ENCODE measurements at places on chromosomes 12 and 14. TPM values are rescaled to one million over a fixed set of nuclear protein-coding genes. Genes with fewer than 3 reads are reported as not detected.

WDHD1 gene
- 3.4 TPM for total RNA-seq

CCDC175 gene
- total RNA-seq: not detected

DNA sequence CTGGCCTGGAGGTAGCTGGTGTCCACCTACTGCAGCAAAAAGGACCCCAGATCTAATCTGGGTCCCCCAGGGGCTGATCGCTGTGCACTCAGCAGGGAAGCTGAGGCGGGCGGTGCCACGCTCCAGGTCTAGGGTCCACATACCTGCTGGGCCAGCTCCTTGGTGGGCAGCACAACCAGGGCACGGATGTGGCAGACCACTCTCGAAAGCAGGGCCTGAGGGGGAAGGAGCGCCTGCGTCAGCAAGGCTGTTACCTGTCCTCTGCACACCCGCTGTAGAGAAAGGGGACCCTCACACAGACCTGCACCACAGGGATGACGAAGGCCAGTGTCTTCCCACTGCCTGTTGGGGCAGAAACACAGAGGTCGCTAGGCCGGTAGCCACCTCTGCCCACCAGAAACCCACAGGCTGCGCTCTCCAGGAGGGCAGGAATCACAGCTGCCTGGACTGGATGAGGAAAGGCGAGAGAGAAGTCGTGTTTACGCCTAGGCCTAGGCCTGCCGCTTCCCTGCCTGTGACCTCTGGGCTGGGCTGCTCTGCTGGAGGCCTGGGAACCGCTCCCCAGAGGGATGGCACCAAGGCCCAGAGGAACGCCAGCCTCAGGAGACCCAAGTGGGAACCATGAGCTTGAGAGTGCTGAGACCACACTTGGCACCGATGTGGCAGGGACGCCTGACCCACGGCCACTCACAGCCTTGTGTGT lies 2.0 kb downstream of the DDX51 start:
- H3K27me3 ChIP-seq: no peaks in the 10 kb centered on the region
- DNase-seq: peak; percentile 73
- H3K4me1 ChIP-seq: peaks cover 33% of the 10 kb centered on the region
- H3K4me3 ChIP-seq: no peak overlapping the region
- peaks cover 45% of the 10 kb centered on the region for H3K36me3 ChIP-seq

DNA sequence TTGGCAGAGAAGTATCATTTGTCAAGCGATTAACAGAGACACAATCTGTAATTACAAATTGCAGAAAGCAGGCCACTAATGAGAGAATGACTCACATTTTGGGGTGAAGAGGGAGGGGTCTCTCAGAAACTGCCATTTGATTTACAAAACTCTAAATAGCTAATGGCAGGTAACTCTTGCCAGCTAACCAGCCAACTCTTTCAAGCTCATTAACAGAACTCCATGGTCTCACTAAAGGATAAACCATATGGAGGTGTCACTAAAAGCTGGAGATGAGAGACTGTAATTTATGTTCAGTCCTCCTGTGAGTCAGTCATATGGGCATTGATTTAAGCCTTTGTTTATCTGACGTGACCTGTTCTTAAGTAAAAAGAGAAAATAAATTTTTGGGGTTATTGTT lies 336.4 kb downstream of the FOXG1 start:
- no peaks in the 10 kb centered on the region for H3K36me3 ChIP-seq
- no peak for DNase-seq
- no peak overlapping the region for H3K27ac ChIP-seq
- H3K27me3 ChIP-seq: no peaks in the 10 kb centered on the region
- no peaks in the 10 kb centered on the region for H3K4me1 ChIP-seq

DNA sequence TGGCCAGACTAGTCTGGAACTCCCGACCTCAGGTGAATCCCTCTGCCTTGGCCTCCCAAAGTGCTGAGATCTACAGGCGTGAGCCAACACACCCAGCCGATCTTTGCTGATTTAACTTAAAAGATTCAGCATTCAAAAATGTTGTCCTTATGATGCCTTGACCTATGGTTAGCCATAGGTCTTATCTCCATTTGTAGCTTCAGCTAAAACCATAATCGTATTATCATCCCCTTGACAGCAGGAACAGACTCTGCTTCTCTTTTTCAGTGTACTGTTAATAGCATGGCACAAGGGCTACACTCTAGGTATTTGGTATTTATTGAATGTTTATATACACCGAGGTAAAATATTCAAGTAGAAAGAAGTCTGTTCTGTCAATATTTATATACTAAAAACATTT lies 15.3 kb downstream of the CCDC62 start:
- no peaks in the 10 kb centered on the region for H3K4me1 ChIP-seq
- H3K4me3 ChIP-seq: no peak overlapping the region
- DNase-seq: no peak

GRCh38 chr12:112855375-112855774 lies 51.4 kb upstream of the OAS1 start:
- no peak overlapping the region for H3K27ac ChIP-seq
- H3K4me1 ChIP-seq: no peaks in the 10 kb centered on the region
- no peaks in the 10 kb centered on the region for H3K36me3 ChIP-seq
- H3K4me3 ChIP-seq: no peak overlapping the region
- no peak for DNase-seq

DNA sequence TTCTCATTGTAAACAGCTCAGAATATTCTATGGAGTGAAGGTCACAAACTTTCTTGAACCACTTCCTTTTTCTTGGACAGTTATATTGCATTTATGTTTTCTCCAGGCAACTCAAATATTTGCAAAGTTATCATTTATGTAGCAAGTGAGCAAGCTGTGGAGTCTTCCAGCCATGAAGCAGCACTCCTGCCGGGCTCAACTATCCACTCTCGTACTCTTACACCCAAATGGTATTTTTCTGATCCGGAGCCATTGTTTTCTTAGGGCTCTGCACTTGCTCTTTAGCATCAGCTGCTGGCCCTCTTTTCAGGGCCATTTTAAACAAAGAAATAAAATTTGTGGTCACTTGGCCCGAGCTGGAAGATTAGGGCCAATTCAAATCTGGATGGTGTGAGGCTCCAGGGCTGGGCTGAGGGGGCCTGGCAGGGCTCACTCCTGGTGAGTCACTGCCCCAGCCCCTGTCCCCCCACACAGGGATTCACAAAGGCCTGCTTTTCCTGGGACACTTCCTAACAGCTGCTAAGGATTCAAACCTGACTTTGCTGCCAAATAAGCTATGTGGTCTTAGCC lies 19.7 kb downstream of the SYNE3 start:
- H3K27ac ChIP-seq: peak overlapping the region; percentile 65
- H3K36me3 ChIP-seq: no peaks in the 10 kb centered on the region
- peaks cover 70% of the 10 kb centered on the region for H3K4me1 ChIP-seq
- H3K4me3 ChIP-seq: no peak overlapping the region
- DNase-seq: no peak

DNA sequence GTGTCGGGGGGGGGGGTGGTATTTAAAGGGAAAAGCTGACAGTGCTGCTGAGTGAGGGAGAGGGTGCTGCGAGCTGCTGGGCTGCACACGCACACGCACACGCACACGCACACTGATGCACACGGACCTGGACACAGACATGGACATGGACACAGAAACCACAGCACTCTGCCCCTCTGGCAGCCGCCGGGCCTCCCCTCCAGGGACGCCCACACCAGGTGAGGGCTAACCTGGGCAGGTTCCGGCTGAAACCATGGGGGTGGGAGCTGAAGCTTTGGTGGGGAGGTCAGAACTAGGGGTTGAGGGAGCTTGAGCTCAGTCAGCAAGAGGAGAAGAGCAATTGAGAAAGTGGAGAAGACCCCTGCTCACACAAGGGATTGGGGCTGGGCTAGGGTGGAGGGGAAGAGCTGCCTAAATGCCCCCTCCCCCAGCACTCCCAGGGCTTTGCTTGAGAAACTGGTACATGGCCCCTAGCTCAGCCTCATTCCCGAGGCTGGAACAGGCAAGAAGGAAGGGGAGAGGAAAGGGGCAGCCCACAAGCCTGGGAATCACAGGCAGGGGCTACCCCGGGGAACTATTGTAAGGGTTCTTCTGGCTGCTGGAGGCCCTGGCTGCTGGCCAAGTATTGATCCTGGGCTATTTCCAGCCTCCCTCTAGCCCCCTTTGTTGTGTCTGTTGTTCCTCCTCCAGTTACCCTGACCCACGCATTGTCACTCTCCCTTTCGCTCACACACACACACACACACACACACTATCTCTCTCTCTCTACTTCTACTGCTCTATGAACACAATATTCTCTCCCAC lies at the start of gene REM2:
TSS of gene REM2 (plus strand) at position 50 of the 804 bp plus-strand sequence. CDS start at position 116, 66 bp downstream.
- no peak within 1 kb of the TSS for H3K4me3 ChIP-seq
- no peak for DNase-seq
- H3K27me3 ChIP-seq: no peaks in the 10 kb centered on the region
- peaks cover 41% of the 10 kb centered on the region for H3K4me1 ChIP-seq
- peaks cover 19% of the 10 kb centered on the region for H3K36me3 ChIP-seq
- H3K27ac ChIP-seq: no peak within 1 kb of the TSS

All from suprapubic skin (tissue), 4 donors.